ENCODE measurements at places on chromosomes 5 and 9.

DNA sequence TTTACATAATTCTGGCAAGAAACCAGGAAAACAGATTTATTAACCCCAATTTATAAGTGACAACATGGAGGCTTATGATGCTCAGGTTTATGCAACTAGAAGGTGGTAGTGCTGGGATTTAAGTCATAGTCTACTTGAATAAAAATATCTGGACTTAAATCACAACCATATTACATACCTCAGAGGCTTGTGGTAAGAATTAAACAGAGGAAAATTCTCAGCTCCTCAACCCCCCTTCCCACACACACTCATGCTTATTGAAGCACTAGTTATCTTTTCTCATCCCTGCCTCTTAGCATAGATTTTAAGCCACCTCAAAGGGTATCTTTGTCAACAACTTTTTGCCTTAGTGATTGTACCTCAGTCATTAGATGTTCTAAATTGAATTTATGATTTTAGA, 731.0 kb downstream of the PRELID2 start:
- no peak for DNase-seq
- H3K4me1 ChIP-seq: no peaks in the 10 kb centered on the region
- H3K27ac ChIP-seq: no peak overlapping the region
- no peak overlapping the region for H3K4me3 ChIP-seq
- no peaks in the 10 kb centered on the region for H3K36me3 ChIP-seq

GRCh38 chr9:126116351-126117157, 210.1 kb upstream of the MVB12B start:
- no peaks in the 10 kb centered on the region for H3K4me1 ChIP-seq
- no peaks in the 10 kb centered on the region for H3K36me3 ChIP-seq
- no peak for DNase-seq

GRCh38 chr9:72377041-72377440, 12.0 kb upstream of the ZFAND5 start:
- peaks cover 1% of the 10 kb centered on the region for H3K27me3 ChIP-seq
- no peak for DNase-seq
- H3K4me3 ChIP-seq: no peak overlapping the region
- no peaks in the 10 kb centered on the region for H3K36me3 ChIP-seq
- no peak overlapping the region for H3K27ac ChIP-seq

DNA sequence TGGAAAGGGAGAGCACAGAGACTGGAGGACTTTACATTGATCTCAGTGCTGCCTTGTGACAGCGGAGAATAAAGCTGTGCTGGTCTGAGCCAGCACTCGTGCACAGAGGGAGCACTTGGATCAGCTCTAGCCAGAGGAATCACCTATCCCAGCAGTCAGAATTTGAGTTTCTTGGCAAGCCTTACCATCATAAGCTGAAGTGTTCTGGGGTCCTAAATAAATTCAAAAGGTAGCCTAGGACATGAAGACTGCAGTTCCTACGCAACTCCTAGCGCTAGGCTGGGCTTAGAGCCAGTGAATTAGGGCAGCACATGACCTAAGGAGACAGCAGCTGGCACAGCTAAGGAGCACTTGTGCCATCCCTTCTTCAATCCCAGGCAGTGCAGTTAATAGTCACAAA, 119.5 kb downstream of the HMHB1 start:
- H3K36me3 ChIP-seq: peaks cover 4% of the 10 kb centered on the region
- peaks cover 10% of the 10 kb centered on the region for H3K27me3 ChIP-seq
- no peak overlapping the region for H3K27ac ChIP-seq
- DNase-seq: no peak

- no peak for DNase-seq
- H3K27me3 ChIP-seq: no peaks in the 10 kb centered on the region
- no peak overlapping the region for H3K27ac ChIP-seq
Measured at GRCh38 chr5:159504106-159504856, 174.0 kb upstream of the IL12B start.
